ENCODE measurements at places on chromosomes 5 and 9.

DNA sequence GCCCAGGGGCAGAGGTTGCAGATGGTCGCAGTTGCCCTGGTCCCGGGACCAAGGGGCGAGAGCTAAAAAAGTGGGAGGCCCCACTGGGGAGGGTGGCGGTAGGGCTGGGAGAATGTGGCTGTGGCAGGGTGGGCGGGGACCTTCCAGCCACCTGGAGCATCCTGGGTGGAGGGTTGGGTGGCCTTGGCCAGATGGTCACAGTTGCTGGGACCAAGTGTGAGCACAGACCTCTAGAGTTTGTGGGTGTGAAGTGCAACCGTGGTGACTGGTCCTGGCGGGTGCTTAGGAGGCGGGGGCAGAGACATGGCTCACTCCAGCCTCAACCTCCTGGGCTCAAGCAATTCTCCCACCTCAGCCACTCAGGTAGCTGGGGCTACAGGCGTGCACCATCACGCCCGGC, 5.7 kb upstream of the TRAF2 start:
- no peak overlapping the region for H3K4me3 ChIP-seq
- H3K36me3 ChIP-seq, result no peaks in the 10 kb centered on the region
- H3K4me1 ChIP-seq, result peaks cover 46% of the 10 kb centered on the region
- no peaks in the 10 kb centered on the region for H3K27me3 ChIP-seq
- DNase-seq, result no peak
- no peak overlapping the region for H3K27ac ChIP-seq

DNA sequence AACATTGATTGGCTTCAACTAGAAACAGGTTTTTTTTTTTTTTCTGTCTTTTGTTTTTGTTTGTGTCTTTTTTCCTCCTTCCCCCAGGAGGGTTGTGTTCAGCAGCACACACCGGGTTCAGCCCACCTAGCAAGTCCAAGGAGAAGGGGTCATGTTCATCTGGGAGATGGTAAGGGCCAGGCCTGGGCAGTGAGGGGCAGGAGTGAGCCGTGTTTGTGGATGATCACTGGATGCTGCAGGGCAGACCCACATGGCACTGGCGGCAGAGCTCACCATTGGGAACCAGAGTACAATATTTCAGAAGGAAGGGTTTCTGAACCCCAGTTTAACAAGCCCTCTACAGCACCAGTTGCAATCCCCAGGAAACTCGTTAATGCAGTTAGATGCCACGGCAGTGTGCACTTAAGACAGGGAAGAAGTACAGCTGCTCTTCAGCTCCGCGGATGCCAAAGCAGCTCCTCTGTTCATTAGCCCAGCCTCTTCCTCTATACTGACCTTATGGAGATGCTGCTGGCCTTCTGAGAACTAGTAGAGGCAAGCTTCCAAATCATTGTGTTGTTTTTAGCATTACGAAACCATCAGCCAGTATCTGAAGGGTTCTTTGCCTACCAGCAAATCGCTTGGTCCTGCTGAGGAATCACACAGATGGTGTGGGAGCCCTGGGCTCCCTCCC, 508.2 kb upstream of the WWC1 start:
- no peaks in the 10 kb centered on the region for H3K36me3 ChIP-seq
- H3K27ac ChIP-seq, result no peak overlapping the region
- H3K27me3 ChIP-seq, result no peaks in the 10 kb centered on the region

- DNase-seq, result no peak
- H3K27ac ChIP-seq, result no peak overlapping the region
- no peaks in the 10 kb centered on the region for H3K27me3 ChIP-seq
- no peaks in the 10 kb centered on the region for H3K36me3 ChIP-seq
Measured at GRCh38 chr5:95843733-95844223, 21.3 kb upstream of the GLRX start.

GRCh38 chr5:32127711-32128110, 46.4 kb downstream of the GOLPH3 start:
- H3K36me3 ChIP-seq, result peaks cover 18% of the 10 kb centered on the region
- H3K4me1 ChIP-seq, result no peaks in the 10 kb centered on the region
- H3K27ac ChIP-seq, result no peak overlapping the region
- no peaks in the 10 kb centered on the region for H3K27me3 ChIP-seq
- no peak for DNase-seq

DNA sequence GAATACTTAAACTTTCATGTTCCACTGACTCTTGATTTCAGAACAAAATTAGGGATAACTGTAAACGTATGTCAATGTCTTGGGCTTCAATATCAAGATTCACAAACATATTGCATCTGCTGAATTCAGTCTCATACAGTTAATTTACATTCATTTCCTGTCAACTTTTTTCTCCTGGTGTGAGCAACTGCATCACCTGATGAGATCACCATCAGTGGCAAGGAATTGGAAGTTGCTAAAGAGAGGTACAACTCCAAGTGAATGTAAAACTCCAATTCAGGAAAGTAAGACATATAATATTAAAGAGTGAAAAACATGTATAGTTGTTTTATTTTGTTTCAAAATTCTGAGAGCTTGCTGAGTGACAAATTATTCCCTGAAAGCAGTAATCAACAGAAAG, 1336.2 kb upstream of the C9orf72 start:
- H3K36me3 ChIP-seq, result no peaks in the 10 kb centered on the region
- no peaks in the 10 kb centered on the region for H3K27me3 ChIP-seq
- DNase-seq, result no peak
- no peak overlapping the region for H3K27ac ChIP-seq

DNA sequence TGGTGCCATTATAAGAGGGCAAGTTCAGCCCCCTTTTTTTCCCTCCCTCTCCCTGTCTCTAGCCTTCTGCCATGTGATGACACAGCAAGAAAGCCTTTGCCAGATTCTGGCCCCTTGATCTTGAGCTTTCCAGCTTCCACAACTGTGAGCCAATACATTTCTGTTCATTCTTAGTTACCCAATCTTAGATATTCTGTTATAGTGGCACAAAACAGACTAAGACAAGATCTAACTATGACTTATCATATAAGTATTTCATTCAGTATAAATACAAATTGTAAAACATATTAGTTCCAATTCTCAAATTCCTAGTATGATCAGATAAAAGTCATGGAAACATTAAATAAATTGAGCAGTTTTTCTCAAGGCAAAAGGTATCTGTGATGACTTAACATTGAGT, 276.3 kb downstream of the COX7C start:
- H3K4me1 ChIP-seq, result no peaks in the 10 kb centered on the region
- no peak overlapping the region for H3K4me3 ChIP-seq
- H3K27ac ChIP-seq, result no peak overlapping the region

GRCh38 chr9:108056805-108057386, 567.3 kb upstream of the KLF4 start:
- no peaks in the 10 kb centered on the region for H3K27me3 ChIP-seq
- no peak overlapping the region for H3K27ac ChIP-seq
- no peaks in the 10 kb centered on the region for H3K4me1 ChIP-seq
- no peak for DNase-seq

DNA sequence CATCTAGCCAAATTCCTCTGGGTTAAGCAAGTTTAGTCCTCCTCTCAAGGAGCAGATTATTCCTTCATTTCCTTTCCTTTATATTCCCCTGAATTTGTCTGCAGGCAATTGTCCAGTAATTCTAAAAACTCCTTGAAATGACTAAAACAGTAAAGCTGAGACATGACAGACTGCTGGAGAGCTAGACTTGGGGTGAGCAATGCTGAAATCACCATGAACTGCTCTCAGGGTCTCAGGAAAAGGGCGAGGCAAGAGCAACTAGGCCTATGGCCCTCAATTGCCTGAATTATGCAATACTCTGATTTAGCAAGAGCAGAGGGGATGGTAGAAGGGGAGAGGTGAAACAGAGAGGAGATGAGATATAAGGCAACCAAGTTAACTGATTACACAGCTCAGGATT, 172.9 kb upstream of the NREP start:
- H3K36me3 ChIP-seq, result no peaks in the 10 kb centered on the region
- H3K27me3 ChIP-seq, result no peaks in the 10 kb centered on the region
- H3K4me1 ChIP-seq, result no peaks in the 10 kb centered on the region
- no peak overlapping the region for H3K27ac ChIP-seq
- no peak for DNase-seq

DNA sequence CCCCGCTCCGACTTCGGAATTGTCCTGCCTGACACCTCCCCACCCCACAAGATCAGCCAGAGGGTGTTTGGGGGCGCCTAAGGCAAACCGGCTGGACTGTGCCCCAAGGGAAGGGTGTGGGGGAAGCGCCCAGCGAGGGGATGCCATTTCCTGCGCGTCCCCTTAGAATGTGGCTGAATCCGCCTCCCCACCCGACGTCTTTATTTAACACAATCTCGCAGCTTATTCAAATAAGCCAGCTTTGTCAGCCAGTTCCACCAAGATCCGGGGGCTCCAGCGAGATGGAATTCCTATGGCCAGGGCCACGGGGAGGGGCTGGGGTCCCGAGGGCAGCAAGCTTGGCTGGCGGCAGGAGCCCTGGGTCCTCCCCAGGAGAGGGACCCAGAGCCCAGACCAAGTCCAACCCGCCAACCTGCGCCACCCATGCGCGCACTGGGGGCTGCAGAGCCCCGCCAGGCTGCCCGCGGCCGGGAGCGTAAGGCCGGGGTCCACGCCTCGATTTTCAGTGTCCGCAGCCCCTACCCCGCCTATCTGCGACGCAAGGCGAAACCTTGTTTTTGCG, 7.4 kb downstream of the IRX4 start:
- no peaks in the 10 kb centered on the region for H3K4me1 ChIP-seq
- DNase-seq, result no peak
- H3K4me3 ChIP-seq, result no peak overlapping the region
- H3K27me3 ChIP-seq, result peaks cover 25% of the 10 kb centered on the region
- no peaks in the 10 kb centered on the region for H3K36me3 ChIP-seq
- no peak overlapping the region for H3K27ac ChIP-seq

All from natural killer cell (primary cell).